Left kidney (tissue), 8 donors: ENCODE measurements at places on chromosomes 2 and 18. TPM values are rescaled to one million over a fixed set of nuclear protein-coding genes. Genes with fewer than 3 reads are reported as not detected.

The WDR7 gene
- 14.9 TPM for polyA plus RNA-seq

The LYPD6 gene
- polyA plus RNA-seq: 18.8 TPM

The ALLC gene
- 0.13 TPM for polyA plus RNA-seq

The PTPRM gene
- polyA plus RNA-seq: 107 TPM

The FSIP2 gene
- 4.1 TPM for polyA plus RNA-seq

The TAF1B gene
- 38.7 TPM for polyA plus RNA-seq

The DSC2 gene
- 48.3 TPM for polyA plus RNA-seq

The ATG9A gene
- polyA plus RNA-seq: 49.5 TPM

The ASPRV1 gene
- polyA plus RNA-seq: 4.7 TPM

The PLA2R1 gene
- polyA plus RNA-seq: 117 TPM

The IER3IP1 gene
- polyA plus RNA-seq: 36.3 TPM

The LRRTM1 gene
- polyA plus RNA-seq: 19.8 TPM

The VIT gene
- 0.13 TPM for polyA plus RNA-seq

The PPP4R1 gene
- 108 TPM for polyA plus RNA-seq

The MARCO gene
- not detected for polyA plus RNA-seq

The ADNP2 gene
- polyA plus RNA-seq: 29.0 TPM

The NAT8 gene
- 18.6 TPM for polyA plus RNA-seq

The KIF3C gene
- polyA plus RNA-seq: 16.8 TPM

The ACMSD gene
- 43.9 TPM for polyA plus RNA-seq

The SH2D6 gene
- 1.3 TPM for polyA plus RNA-seq

The UGT1A4 gene
- polyA plus RNA-seq: not detected

The CROCC2 gene
- polyA plus RNA-seq: 0.10 TPM

The PRKAG3 gene
- 0.15 TPM for polyA plus RNA-seq

The EFHD1 gene
- polyA plus RNA-seq: 55.4 TPM

The GALR1 gene
- 0.15 TPM for polyA plus RNA-seq

The CD8B gene
- polyA plus RNA-seq: 0.88 TPM

The PAX3 gene
- polyA plus RNA-seq: 0.12 TPM

The LCT gene
- polyA plus RNA-seq: 0.03 TPM

The MOCOS gene
- 1.2 TPM for polyA plus RNA-seq

The GNAL gene
- polyA plus RNA-seq: 4.9 TPM

The EVX2 gene
- polyA plus RNA-seq: not detected

The KRTCAP3 gene
- 10.7 TPM for polyA plus RNA-seq

The SERPINB10 gene
- 0.27 TPM for polyA plus RNA-seq

The SULT1C4 gene
- 51.7 TPM for polyA plus RNA-seq

The CD8B2 gene
- 0.23 TPM for polyA plus RNA-seq

The TDRD15 gene
- polyA plus RNA-seq: not detected

The SERPINB2 gene
- polyA plus RNA-seq: 0.10 TPM

The CCDC74B gene
- 14.4 TPM for polyA plus RNA-seq

The CXCR4 gene
- polyA plus RNA-seq: 45.7 TPM

The TRIB2 gene
- polyA plus RNA-seq: 239 TPM

The ABCG5 gene
- 0.63 TPM for polyA plus RNA-seq

The CCDC178 gene
- 1.6 TPM for polyA plus RNA-seq

The RNF152 gene
- 13.0 TPM for polyA plus RNA-seq

The TCF23 gene
- polyA plus RNA-seq: 0.50 TPM

The RND3 gene
- 49.9 TPM for polyA plus RNA-seq

The TMEM17 gene
- polyA plus RNA-seq: 6.8 TPM

The SSB gene
- polyA plus RNA-seq: 201 TPM

The ZNF521 gene
- polyA plus RNA-seq: 42.2 TPM

The LHCGR gene
- polyA plus RNA-seq: 0.37 TPM

The ASAP2 gene
- 66.1 TPM for polyA plus RNA-seq

The IL36A gene
- not detected for polyA plus RNA-seq

The TUBB8B gene
- polyA plus RNA-seq: 0.96 TPM

The RFX8 gene
- polyA plus RNA-seq: 0.98 TPM

The UGT1A3 gene
- polyA plus RNA-seq: not detected

The IGFBP5 gene
- polyA plus RNA-seq: 251 TPM

The MPHOSPH10 gene
- polyA plus RNA-seq: 55.8 TPM

The CFC1 gene
- polyA plus RNA-seq: not detected
